Stomach (tissue), 19 donors: ENCODE measurements at places on chromosomes 3 and 15.

DNA sequence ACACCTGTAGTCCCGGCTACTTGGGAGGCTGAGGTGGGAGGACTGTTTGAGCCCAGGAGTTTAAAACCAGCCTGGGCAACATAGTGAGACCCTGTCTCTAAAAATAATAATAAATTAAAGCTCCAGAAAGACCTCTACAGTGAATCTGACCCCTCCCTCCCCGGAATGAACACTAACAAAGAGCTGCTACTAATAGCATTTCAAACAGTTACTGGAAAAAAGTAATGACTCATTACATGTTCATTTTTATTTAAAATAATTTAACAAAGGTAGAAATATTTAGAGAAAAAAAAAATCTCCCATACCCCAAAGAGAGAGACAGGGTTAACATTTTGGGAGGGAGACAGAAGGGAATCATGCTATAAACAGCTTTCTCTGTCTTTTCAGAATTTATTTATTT lies 2.2 kb upstream of the UBA3 start:
- no peak for DNase-seq

DNA sequence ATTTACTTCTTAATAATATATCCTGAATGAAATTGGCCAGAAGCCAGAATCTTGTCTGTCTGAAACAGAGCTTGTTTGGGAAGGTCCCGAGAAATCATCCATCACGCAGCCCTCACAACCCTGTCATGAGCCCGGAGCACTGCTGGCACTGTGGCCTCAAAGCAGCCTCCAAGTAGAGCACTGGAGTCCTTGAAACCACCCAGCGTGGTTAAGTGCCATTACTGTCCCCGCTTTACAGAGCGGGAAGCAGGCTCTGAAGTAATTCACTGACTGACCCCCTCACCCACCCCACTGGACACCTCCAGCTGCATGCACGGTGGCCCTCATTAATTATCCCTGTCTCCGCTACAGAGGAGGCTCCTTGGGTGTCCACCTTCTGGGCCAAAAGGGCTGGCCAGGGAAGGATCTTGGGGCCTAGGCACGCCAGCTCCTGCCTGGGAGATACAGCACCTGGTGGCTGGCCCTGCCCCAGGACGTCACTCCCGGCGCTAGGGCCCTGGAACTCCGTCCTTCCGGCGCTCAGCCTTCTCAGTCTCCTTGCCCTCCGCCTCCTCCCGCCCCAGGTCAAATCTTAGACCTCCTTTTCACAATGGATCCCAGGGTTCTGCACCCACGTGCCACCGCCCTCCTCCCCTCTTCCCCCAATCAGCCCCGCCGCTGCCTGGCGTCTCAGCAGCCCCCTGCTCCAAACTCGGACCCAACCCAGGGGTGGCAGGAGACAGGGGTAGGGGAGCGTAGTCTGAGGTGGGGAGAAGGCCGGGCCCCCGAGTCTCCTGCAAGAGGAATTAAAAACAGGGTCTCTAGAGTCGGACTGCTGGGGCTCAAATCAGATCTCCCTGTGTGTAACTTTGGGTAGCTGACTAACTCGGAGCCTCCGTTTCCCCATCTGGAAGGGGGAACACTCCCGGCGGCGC lies 1.1 kb downstream of the TKT start:
- peak; percentile 81 for DNase-seq

DNA sequence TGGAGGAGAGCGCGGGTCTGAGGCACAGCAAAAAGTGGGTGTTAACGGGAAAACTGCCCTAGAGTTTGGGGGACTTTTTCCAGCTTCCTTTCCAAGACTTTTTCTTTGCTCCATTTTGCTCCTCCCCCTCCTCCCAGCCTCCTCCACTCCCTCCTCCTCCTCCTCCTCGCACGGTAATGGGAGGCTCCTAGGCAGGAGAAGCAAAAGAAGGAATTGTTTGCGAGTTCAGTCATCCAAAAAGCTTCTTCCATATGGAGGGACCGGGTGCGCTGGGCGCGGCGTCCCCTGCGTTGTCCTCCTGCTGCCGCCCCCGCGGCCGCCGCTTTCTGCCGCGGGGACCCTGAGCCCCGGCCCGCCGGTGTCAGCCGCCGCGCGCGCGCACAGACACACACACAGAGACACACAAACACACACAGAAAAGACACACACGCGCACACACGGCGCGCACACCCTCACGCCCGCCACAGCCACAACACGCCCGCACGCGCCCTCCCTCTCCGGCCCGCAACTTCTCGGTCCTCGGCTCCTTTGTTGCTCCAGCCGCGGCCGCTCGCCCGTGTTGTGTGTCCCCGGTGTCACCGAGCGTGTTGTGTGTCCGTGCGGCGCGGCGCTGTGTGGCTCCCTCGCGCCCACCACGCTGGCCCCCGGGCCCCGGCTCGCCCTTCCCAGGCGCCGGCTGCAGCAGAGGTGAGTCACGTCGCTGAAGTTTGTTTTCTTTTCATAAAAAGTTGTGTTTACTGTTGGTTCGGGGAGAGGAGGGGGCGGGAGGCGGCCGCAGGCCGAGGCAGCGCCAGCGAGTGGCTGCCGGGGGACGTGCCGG lies at the start of gene BOC:
TSS of gene BOC (plus strand) at position 228 of the 820 bp plus-strand sequence. CDS start 38,246 bp downstream, outside the sequence.
- DNase-seq = no peak

GRCh38 chr3:36812240-36812639 lies 47.9 kb upstream of the DCLK3 start:
- no peak for DNase-seq

DNA sequence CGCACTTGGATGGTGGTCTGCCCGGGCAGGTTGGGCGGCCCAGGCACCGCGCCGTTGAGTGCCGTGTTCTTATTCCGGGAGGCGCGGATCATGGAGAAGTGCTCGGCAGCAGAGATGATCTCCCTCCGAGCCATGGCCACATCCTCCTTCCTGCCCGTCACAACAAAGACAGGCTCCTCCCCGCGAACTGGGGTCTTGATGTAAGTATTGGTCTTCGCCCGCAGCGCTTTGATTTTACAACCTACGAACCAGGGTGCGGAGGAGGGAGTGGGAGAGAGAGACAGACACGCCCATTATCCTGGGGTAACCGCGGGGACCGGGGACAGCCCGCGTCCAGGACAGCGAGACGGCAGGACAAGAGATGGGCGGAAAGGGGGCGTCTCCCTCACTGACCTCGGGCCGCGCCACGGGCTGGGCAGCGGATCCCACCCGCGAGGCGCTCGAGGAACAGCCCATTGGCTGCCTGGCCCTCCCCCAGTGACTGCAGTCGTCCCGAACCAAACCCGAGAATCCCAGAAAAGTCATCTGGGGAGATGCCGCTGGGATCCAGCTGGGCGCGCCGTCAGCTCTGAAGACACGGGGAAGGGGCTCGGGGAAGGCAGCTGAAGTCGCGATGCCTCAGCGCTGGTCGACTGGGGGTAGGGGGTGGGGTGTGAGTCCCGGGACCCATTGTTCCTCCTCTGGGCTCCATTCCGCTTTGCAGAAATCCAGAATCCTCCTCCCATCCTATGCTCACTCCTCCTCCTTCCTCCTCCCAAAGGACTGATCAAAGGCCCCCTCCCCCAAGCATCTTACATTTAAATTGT lies 1.2 kb downstream of the MEX3B start:
- DNase-seq = no peak

DNA sequence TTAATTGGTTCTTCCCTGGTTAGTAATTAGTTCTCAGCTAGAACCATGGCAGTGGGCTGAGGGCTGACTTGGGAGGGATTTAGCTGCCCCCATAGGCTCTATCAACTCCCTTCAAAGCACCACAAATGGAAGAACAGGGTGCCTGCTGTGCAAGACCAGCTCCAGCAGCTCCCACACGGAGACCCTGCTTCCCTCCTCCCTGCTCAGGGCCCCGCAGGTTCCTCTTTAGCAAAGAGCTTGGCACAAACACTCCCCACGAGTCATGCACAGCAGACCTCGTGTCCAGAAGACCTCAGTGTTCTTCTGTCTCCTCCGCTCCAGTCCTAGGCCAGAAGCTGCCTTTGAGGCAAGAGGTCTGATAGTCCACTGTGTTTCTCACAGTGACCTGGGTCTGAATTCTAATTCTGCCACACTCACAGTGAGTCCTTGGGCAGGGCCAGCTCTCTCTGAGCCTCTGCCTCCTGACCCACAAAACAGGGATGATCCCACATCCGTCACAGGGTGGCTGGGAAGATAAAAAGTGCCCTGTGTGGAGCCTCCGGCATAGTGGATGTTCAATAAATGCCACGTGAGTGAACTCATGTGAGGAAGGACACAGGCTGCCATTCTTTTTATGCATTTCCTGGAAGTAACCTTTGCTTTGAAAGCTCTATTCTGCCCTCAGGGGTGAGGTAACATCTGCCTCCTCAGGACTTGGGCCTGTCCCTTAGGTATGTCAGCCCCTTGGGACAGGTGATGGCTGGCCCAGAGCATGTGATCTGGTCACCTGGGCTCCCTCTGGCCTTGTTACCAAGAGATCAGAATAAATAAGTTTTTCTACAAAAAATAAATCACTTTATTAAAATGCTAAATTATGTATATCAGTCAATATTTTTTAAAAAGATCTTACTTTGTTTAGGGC lies 7.6 kb downstream of the RAB6B start:
- DNase-seq = no peak

DNA sequence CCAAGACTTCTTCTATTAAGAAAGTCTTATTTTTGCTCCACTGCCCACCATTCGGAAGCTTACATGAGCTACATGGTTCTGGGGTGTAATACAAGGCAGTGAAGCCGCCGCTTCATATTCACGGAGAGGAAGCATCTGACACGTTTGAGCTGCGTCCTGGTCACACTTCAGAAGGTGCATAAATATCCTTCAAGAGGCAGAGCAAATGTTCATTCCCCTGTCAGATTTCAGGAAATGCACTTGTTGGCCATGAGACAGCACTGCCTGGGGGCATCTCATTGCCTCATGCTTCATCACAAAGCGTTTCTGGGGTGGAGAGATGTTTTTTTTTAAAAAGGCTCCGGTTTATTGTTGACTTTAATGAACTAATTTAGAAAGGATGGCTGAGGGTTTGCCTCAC lies 119.9 kb downstream of the CADPS start:
- no peak for DNase-seq

- DNase-seq = no peak
Measured at GRCh38 chr3:49498239-49498638, 28.2 kb downstream of the DAG1 start.

- no peak for DNase-seq
Measured at GRCh38 chr15:79192462-79193036, 90.0 kb upstream of the ANKRD34C start.

GRCh38 chr15:36903922-36904556 lies 196.3 kb downstream of the MEIS2 start:
- peak; percentile 60 for DNase-seq

DNA sequence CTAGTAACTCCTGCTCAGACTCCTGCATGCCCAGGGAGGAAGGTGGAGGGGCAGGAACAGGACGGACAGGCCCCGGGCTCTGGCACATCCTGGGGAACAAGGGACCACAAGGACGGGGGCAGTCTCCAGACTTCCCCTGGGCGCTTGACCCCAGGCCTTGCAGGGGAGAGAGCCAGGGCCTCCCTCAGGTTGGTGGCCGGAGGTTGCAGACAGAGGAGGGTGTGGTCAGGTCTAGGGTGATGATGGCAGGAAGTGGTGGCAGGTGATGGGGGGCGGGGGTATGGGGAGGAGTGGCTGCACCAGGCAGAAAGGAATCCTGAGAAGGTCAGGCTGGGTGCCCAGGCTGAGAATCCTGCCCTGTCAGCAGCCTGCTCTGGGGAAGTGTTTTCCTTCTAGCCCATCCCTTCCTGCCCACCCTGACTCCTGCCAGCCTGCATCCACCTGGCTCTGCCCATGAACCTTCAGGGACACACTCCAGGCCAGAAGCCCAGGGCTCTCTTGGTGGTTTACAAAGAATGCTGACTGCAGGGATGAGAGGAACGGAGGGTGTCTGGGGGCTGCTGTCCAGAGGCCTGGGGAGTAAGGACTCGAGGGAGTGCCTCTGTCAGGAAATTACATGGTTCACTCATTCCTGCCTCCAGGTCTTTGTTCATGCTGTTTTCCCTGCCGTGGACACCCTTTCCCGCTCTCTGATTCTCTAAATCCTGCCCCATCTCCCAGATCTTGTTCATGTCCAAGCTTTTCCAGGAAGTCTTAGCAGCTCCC lies 15.8 kb downstream of the LOXL1 start:
- no peak for DNase-seq

GRCh38 chr3:194346621-194347020 lies 4.5 kb downstream of the CPN2 start:
- DNase-seq = no peak

DNA sequence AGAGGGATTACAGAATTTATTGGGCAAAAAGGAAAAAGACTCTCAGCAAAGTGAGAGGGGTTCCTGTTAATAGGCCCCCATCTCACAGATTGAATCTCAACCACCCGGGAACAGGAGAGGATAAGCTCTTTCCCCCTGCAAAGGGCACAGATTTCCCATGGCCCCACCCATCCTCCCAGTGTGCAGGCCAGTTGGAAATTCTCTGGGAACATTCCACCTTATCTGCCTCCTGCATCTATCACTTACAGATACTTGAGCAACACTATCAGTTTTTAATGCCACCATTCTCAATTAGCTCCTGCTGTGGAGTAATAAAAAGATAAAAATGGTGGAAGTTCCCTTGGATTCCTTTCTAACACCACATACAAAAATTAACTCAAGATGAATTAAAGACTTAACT lies 350.0 kb upstream of the BCHE start:
- DNase-seq = no peak

DNA sequence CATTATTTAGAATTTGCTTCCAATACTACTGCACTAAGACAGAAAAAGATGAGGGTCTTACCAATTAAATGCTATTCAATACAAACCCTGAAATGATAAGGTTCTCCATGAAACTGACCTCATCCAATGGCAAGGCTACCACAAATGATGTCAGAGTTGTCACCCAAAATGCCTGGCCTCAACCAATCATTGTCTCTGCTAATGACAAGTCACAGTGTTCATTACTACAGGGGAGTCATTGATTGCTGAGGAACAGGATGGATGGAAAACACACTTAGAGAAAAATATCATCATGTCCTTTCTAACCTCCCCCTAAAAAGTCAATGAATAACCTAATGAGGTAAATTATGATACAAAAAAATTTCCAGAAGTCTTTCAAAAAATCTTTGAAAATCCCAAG lies 91.0 kb downstream of the FOXP1 start:
- DNase-seq = no peak

DNA sequence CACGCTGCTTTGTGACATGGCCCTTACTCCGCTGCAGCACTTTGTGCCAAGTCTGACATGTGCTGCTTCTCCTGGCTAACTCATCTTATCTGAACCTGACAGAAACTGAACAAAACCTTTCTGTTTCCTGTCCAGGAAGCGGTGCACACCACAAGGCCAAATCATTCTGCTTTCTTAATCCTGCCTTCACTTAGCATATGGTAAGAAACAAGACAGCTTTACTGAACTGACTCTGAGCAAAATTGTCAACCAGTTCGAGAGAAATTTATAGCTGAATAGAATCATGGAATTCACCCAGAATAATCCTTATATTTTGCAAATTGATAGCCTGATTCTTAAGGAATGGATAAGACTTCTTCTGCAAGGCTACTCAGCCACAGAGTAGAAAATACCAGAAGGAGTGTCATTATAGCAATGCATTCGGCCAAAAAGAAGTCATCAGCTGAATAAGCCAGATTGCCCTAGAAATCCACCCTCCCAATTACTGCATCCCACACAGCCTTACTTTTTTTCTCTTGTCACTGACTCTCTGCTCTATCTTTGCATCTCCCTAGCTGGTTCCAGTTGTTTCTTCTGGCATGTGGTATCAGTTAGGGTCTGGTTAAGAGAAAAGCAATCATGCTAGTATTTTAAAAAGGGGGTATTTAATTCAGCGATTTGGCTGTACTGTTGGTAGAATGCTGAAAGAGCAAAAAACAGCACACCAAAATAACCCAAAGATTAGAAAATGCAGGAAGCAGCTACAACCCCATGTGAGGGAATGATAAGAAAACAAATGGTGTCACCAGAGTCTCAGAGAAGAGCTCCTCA lies 41.6 kb upstream of the STRIT1 start:
- peak; percentile 39 for DNase-seq

- DNase-seq = no peak
Measured at GRCh38 chr3:173044998-173045397, 96.0 kb downstream of the SPATA16 start.

GRCh38 chr3:2870724-2871333 lies 239.3 kb downstream of the IL5RA start:
- no peak for DNase-seq
